ENCODE measurements at places on chromosomes 7 and 10.

DNA sequence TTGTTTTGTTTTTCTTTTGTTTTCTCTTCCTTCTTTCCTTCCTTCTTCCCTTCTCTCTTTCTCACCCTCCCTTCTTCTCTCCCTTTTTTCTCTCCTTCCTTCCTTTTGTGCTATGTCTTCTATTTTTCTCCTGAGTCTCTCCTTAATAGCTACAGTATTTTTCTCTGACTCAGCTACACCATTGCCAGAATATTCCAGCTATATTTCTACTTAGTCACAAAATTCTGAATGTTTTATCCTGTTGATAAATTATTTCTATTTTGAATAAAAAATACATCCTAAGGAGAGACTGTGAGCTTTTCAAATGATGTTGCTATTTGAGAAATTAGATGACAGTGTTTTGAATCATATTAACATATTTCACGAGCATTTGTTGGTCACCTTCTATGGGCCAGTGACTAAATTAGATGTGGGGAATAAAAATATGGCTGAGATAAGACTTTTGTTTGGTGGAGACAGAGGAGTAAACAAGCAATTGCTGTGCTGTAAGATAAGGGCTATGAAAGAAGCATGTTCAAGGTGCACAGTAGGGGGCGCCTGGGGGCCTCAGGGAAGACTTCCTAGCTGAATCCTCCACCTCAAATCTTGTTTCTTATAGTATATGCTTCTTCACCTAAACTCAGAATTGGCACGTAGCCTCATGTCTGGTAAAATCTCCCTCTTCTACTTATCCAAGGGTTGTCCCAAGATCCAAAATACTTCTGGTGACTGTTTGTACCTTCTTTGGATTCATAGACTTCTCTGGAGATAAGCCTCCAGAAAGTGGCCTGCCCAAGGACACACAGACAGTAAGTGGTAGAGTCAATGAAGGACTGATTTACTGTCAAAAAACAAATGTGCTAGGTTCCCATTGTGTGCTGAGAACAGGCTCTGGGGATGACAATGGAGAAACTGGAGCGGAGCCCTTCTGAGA is 115.5 kb upstream of the CREB5 start:
- DNase-seq: no peak

- no peak for DNase-seq
These were observed 204.6 kb downstream of the IMMP2L start for GRCh38 chr7:111357691-111358090.

DNA sequence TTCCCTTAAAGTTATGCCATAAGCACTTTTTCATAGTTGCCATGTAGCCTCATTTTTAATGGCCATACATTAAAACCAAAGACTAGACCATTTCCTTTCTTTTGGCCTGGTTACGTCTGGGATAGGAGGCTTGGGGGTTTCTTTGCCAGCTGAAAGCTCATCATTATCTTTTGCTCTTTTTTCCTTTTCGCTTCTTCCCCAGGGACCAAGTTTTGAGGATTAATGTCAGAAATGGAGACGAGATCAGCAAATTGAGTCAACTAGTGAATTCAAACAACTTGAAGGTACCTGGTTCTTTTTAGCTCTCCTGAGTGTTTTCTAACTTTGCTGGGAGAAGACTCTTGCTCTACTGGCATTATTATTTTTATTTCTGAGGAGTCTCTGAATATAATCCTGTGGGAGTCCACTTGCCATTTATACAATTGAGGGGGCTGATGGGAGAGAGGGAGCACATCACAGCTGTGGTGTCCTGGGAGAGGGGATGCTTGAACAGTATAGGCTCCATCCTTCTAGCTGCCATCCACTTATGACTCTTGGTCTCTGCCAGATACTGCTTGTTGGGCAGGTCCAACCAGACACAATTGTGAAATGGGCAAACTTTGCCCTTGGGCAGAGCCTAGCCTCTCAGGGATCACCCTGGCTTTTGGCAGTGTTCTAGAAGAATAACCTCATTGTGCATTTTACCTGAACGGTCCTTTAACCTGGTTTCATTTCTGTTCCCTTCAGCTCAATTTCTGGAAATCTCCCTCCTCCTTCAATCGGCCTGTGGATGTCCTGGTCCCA is 5.8 kb downstream of the CPA4 start:
- DNase-seq: no peak

- no peak for DNase-seq
These were observed 37.0 kb downstream of the WNT2 start for GRCh38 chr7:117285826-117286225.

- DNase-seq: no peak
These were observed 220.8 kb upstream of the TCERG1L start for GRCh38 chr10:131532291-131532690.

DNA sequence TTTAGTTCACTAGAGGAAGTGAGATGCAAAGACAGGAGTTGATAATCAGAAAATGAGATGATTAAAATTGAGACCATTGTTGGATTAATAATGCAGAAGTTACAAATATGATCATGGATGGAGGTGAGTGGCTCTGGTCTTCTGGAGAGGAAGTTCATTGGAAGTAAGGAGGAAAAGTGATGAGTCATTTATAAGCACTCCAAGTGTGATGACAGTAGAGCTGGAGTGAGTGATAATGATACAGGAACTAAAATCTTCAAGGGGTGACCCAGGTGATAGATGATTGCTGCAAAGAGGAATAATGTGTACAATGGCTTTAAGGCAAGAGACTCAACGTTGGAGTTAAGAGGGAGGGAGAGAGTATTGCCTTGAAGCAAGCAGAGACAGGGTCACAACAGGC is 20.7 kb downstream of the ZNF32 start:
- DNase-seq: no peak

- DNase-seq: no peak
These were observed 364.9 kb downstream of the SUGCT start for GRCh38 chr7:40499718-40500117.

DNA sequence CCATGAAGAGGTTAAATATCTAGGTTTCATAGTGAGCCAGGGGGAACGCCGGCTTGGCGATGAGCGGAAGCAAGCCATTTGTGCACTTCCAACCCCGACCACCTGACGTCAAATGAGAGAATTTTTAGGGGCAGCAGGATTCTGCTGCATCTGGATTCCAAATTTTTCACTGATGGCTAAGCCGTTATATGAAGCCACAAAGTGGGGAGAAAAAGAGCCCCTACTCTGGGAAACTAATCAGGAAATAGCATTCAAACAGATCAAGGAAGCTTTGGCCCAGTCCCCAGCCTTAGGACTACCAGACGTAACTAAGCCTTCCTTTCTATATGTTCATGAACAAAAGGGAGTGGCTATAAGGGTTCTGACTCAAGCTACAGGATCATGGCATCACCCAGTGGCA is 12.9 kb upstream of the ADCK2 start:
- DNase-seq: no peak

DNA sequence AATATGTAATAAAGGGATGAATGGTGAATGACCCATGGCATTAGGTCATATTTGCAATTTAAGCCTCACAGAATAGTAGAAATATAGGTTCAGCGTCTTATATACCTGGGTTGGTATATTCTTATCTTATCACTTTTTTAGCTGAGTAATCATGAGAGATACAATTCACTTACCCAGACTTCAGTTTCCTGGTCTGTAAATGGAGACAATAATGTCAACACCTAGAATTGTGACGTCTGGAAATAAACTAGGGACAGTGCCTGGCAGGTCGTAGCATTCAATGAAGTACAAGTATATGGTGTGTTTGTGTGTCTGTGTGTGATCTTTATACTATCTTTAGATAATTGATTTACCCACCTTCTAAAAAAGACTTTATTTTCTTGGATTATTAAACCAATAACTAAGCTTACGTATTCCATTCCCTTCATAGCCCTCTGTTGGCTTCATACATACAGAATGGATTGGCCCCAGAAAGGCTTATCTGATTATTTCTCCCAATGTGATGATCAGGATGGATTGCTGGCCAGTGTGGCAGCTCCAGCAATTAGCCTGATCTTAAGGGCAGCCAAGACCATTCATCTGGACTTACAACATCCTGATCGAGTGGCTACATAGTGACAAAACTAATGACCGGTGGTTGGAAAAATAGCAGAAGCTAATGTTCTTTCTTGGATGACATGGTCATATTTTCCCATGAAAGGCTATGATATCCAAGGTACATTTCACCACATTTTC is 121.2 kb upstream of the NPVF start:
- no peak for DNase-seq

All from stimulated activated CD4-positive, alpha-beta T cell treated with anti-CD3 and anti-CD28 coated beads, TNF-alpha, amount 100 ng/mL, for 4 hours (primary cell).